ENCODE measurements at places on chromosomes 5 and 9.

- DNase-seq = no peak
These were observed 138.2 kb upstream of the OSMR start for GRCh38 chr5:38707352-38708210.

DNA sequence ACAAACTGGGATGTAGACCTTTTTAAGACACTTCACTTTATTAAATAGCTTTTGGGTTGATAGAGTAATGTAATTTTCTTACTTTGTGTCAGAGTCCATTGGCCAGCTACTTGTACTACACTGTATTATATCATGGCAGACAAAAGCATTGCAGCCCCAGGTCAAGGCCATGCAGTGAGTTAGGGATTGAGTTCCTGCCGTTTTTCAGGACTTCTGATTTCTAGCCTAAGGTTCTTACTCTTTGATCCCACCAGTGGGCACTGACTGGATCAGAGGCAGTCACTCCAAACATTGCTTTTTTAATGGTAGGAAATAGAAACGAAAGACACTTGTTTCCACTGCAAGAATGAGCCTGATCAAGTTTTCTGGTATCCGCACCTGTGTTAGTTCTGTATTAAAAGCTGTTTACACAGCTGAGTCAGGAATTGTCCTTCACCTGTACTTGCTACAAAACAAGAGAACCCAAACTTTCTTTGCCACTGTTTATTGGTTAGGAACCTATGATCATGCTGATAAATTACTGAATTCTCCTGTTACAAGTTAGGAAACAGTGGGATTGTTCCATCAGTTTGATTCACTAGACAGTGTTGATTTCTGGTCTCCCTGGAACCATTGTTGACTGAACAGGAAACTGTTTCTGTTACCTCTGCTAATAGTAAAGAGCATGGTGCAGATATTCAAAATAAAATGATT is 22.1 kb downstream of the LRRC70 start:
- no peak for DNase-seq

DNA sequence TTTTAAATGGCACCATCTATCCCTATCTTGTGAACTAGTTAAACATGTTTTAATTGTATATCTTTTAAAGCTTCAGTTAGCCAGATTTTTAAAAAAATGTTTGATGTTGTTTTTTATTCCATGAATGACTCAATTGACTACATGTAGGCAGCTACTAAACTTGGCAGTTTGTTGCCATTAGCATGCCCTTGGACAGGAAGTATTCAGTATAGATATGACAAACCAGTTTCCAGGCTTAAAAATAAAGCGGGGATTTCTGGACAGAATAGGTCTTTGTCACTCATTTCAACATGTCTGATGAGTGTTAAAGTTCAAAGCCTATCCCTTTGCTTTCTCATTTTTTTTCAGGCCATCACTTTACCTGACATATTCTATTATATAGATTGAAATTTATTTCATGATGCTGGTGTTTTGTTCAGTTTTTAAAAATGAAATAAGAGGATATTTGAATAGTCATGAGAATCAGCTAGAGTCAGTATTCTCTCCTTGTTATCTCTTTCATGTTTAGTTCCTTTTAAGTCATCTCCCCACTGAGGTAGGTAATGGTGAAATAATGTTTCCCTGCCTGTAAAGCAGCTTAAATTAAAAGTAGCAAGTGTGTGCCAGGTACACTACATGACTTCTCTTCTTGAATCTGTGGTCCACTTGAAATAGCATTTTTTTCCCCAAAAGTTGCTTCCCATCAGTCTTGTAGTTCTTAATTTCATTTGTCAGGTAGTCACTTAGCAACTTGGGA is 11.9 kb downstream of the TNFAIP8 start:
- no peak for DNase-seq

DNA sequence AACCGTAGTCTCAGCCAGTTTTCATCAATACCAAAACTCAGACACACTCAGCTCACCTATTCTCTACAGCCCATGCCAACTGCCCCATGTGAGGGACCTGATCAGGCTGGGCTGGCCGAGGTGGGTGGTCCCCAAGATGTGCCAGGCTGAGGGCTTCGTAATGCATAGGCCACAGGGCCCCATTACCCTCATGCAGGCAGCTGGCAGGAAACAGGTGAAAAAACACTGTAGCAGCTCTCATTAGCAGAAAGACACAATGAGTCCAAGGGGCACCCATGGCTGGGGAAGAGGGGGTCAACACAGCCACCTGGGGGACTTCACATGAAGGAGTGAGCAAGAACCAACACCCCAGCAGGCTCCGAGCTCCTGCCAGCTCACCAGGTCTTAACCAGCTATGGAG is 8.2 kb downstream of the IPPK start:
- no peak for DNase-seq

GRCh38 chr5:178651046-178651810 is 24.4 kb upstream of the CLK4 start:
- DNase-seq = no peak

GRCh38 chr9:110152704-110153374 is 55.1 kb downstream of the C9orf152 start:
- DNase-seq = no peak

DNA sequence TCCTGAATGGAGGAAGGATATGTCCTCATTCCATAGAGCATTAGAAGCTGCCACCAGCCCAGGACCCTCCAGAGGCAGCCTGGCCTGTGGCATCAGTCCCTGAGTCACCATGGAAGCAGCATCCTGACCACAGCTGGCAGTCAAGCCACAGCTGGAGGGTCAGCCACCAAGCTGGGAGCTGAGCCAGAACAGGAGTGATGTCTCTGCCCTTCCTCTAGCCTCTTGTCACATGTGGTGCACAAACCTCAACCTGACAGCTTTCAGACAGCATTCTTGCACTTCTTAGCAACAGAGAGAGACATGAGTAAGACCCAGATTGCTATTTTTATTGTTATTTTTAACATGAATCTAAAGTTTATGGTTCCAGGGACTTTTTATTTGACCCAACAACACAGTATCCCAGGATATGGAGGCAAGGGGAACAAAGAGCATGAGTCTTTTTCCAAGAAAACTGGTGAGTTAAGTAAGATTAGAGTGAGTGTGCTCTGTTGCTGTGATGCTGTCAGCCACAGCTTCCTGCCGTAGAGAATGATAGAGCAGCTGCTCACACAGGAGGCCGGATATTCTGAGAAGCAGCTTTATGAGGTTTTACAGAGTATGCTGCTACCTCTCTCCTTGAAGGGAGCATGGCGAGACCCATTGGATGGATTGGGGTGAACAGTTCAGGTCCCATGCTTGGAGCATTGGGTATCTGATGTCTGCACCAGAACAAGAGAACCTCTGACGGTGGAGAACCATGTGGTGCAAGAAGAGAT is 13.0 kb upstream of the CYFIP2 start:
- DNase-seq = no peak

DNA sequence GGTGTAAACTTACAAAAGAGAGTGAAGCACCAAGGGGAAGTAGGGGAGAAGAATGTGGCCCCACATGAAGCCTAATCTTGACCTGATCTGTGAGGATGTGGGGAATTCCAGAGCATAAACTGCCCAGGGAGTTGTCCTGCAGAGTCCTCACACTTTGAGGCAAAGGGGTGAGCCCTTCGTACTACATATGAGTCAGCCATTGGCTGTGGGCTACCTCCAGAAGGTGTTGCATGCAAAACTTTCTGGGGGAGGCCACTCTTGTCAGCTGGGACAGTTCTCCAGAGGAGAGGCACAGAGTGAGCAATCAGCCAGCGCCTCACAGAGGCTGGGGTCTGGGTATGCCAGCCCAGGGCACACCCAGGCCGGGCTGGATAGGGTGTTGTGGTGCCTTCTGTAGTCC is 98.1 kb upstream of the NMUR2 start:
- no peak for DNase-seq

GRCh38 chr5:134444941-134445471 is 33.3 kb upstream of the CDKN2AIPNL start:
- no peak for DNase-seq

DNA sequence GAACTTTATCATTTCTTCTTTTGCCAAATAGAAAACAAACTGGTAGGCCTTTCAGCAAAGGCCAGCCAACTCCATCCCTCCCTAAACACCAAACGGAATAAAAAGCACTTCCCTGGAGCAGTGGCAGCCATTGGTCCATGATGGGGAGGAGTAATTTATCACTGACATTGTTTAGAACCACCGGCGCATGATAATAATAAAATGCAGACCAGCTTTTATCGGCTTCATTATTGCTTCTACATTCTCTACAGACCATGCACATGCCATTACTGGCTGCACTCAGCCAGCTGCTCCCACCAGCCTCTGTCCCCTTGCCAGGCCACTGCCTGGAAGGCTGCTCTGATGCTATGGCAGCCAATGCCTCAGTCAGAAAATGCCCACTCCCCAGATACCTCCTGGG is 45.9 kb downstream of the ABCA1 start:
- DNase-seq = no peak

DNA sequence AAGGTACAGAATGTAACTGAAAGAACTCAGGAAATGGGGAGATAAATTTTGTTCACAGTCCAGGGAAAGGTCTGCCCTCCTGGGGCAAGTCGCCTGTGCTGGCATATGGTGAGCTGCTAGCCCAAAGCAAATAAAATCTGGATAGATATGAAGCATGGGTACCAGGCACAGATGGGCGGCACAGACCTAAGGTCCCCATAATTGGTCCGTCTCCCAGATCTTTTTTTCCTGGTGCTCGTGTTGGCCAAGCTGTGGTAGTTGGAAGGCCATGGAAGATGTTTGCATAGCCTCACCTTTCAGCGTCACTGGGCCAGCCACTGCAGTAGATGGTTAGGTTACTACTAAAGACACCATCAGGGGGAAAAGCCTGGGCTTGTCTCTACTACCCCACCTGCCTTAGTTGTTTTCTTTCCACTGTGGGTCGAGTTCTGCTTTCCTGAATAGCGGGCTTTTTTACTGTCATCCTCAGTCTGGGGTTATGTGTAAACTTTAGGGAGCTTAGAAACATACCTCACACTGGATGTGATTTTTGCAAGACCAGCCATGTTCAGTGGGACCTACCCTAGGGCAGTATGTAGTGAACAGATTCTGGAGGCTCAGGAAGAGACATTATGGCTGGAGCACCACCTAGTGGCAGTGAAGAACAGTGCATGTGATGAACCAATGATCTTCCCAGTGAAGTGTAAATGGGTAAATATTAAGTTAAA is 24.2 kb upstream of the GLRX start:
- peak; percentile 64 for DNase-seq

GRCh38 chr9:4424891-4425290 is 65.4 kb upstream of the SLC1A1 start:
- no peak for DNase-seq

DNA sequence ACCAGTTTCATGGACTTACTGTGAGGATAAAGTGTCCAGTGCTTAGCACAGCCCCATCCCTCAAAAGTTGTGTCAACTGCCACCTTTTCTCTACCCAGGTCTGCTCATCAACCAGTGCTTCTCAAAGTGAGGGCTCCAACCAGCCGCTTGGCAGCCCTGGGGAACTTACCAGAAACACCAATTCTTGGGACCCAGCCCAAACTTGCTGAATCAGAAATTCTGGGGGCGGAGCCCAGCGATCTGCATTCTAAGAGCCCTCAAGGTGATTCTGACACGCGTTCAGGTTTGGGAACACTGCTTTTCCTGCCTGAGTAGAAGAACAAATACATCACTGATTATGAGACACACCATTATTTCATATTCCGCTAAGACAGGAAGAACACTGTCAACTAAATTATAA is 132.0 kb downstream of the NSG2 start:
- no peak for DNase-seq

GRCh38 chr5:16863469-16863946 is 72.6 kb downstream of the MYO10 start:
- DNase-seq = no peak

GRCh38 chr9:134913713-134914500 is 3.8 kb downstream of the FCN1 start:
- no peak for DNase-seq

GRCh38 chr5:153714798-153715197 is 224.3 kb downstream of the GRIA1 start:
- no peak for DNase-seq

GRCh38 chr9:116027096-116027495 is 126.5 kb upstream of the PAPPA start:
- DNase-seq = no peak

DNA sequence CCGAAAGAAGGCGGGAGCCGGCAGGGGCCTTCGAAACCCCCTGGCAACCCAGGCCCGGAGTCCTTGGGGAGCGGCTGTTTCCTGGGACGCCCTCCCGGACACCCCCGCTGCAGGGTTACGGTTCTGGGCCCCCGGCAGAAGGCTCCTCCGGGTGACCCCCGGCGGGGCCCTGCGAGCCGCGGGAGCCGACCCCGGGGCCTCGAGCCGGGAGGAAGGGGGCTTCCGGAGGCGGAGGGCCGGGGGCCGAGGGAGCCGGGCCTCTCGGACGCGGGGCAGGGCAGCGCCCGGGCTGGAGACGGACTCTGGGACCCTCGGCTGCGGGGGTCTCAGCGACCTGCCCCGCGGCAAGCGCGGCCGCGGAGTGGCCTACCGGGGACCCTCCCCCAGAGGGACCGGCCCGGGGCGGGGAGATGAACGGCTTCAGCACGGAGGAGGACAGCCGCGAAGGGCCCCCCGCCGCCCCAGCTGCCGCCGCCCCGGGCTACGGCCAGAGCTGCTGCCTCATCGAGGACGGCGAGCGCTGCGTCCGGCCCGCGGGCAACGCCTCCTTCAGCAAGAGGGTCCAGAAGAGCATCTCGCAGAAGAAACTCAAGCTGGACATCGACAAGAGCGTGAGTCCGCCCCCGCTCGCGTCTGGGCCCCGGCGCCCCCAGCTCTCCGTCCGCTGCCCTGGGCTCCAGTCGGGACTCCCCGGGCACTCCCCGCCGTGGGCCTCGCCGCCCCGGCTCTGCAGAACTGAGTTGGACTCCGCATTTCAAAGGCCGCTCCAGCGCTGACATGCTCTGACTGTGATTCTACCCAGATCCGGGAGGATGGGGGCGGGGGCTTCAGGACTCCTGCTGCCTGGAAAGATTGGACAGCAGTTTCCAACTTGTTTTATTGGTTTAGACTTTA is 645 bp downstream of the SAP30L start:
- no peak for DNase-seq

DNA sequence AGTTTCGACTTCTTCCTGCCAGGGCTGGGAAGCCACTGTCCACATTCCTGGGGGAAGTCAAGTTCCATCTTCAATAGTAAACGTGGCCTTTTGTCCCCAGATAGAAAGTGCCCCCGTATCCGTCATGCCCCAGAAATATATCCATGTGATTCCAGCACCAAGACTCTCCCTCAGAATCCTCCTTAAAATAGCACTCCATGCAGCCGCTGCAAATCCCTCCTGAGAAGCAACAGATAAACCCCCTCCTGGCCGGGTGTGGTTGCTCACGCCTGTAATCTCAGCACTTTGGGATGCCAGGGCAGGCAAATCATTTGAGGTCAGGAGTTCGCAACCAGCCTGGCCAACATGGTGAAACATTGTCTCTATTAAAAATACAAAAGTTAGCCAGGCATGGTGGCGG is 126.1 kb downstream of the OLFM1 start:
- DNase-seq = no peak

Data from nucleus accumbens (tissue), 56 donors.